ENCODE measurements at places on chromosomes 7 and 10. TPM values are rescaled to one million over a fixed set of nuclear protein-coding genes. Genes with fewer than 3 reads are reported as not detected.

The AP4M1 gene
- total RNA-seq, result 12.5 TPM

- DNase-seq, result no peak
Observed at GRCh38 chr7:70131817-70132216, 533.5 kb downstream of the AUTS2 start.

DNA sequence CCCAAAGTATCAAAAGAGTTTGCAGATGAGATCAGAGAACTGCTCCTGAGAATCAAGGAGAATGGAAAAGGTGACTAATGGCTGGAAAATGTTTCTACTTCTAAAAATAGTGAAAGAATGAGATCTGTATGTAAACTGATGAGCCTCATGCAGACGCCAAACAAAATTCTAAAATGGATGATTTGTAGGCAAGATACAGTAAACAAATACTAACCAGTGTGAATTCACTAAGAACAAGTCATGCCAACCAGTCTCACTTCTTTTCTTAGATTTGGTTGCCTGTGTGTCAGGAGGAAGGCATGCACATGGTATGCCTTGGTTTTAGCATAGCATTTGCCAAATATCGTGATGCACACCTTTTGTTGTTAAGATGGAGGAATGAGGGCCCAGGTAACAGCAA lies 94.9 kb upstream of the PIK3CG start:
- DNase-seq, result peak; percentile 94

GRCh38 chr7:127648986-127649385 lies 3.0 kb upstream of the SND1 start:
- DNase-seq, result no peak

The SLC26A3 gene
- not detected for total RNA-seq

All from lung microvascular endothelial cell (primary cell).